NCI-H2029 treated with DMSO at 0.1 percent for 48 hours (cell line): ENCODE measurements at places on chromosomes 4 and X.

DNA sequence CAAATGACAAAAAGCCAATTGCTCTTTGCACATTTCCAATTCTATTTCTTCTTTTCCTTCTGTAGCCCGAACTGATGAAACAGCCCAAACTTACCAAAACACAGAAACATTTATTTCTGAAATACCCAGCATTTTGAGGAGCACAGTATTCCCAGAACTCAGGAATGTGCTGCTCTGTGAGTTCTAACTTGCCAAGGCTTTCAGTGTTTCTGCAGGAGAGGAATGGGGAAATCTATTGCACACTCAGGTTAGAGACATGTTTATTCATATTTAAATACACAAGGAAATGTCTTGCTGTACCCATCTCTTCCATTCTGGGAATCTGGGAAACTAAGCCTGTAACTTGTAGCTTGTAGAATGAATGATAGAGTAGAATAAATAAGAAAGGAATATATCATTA is 10.7 kb downstream of the TMPRSS11D start:
- no peak for DNase-seq

DNA sequence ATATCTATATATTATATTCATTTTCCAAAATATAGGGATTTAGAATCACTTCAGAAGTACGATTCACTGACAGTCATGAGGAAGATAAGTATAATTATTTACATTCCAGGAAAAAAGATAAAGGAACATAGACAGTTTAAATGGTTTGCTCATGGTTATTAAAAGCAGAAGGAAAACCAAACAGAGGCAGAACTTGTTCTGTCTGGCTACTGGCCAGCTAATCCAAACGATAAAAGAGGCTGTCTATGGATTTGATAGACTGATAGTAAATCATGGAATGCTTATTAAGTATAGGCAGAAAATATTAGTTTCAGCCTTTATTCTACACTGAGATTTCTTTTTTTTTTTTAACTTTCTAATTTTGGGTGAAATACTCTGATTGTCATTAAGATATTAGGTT is 50.2 kb downstream of the RPGR start:
- no peak for DNase-seq

- no peak for DNase-seq
Measured at GRCh38 chr4:118087366-118087765, 53.1 kb downstream of the NDST3 start.

DNA sequence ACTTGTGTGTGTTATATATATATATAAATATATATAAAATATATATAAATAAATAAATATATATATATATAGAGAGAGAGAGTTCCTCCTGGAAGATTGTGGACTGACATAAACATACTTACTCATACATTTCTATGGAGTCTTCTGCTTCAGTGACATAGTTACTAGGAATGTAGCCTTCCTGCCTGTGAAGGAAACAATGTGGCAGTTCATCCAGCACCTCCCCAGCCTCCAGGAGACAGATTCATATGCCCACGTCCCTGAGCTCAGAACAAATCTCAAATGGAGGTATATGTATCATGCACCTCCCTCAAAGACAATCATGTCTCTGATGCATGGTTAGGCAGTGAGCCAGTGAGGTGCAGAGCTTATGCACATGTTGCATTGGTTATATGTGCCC is 11.4 kb upstream of the TIMM8A start:
- DNase-seq, result no peak

DNA sequence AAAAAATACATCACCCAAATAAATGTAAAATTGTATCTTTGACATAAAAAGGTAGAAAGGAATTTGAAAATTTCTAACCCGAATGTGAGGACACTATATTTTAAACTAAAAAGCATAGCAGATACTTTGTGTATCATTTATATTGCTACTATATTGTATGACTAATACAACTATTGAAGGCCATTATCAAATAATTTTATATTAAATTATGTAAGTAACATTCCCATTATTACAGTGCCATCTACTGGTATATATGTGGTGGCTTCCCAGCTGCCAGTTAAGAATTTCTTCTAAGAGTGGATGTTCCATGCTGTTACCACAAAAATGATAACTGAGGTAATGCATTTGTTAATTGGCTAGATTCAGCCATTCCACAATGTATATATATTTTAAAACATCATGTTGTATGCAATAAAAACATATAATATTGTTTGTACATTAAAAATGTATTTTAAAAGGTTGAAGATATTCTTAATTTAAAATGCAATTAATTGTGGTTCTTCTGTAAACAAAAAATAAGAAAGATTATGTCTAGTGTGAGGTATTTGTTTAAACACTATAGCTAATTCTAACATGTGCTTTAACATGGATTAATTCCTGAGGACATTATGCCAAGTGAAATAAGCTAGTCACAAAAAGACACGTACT is 65.3 kb downstream of the EGF start:
- peak; percentile 22 for DNase-seq

DNA sequence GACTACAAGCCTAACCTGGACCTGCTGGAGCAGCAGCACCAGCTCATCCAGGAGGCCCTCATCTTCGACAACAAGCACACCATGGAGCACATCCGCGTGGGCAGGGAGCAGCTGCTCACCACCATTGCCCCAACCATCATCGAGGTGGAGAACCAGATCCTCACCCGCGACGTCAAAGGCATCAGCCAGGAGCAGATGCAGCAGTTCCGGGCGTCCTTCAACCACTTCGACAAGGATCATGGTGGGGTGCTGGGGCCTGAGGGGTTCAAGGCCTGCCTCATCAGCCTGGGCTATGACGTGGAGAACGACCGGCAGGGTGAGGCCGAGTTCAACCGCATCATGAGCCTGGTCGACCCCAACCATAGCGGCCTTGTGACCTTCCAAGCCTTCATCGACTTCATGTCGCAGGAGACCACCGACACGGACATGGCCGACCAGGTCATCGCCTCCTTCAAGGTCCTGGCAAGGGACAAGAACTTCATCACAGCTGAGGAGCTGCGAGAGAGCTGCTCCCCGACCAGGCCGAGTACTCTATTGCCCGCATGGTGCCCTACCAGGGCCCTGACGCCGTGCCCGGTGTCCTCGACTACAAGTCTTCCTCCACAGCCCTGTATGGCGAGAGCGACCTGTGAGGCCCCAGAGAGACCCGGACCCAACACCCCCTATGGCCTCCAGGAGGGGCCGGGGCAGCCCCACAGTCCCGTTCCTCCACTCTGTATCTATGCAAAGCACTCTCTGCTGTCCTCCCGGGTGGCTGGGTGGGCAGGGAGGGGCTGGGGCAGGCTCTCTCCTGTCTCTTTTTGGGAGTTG is 486.2 kb downstream of the TRAM1L1 start:
- DNase-seq, result no peak

GRCh38 chr4:97938141-97938540 is 205.1 kb downstream of the STPG2 start:
- no peak for DNase-seq

DNA sequence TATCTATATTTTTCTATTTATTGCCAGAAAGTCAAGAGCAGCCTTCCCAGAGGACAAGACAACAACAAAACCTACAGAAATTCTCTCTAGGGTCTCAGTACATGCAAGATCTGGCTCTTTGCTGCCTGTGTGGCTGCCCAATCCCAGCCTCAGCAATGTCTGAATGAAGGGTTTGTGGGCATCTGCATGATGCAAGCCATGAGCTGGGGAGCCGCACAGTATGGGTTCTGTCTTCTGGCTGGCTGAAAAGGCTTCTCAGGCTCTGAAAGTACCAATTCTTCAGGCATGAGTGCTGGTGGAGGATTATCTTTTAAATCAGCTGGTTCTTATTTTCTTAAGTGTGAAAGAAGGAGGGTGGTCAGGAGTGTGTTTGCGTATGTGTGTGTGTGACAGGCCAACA is 104.6 kb downstream of the PDGFRA start:
- DNase-seq, result no peak

DNA sequence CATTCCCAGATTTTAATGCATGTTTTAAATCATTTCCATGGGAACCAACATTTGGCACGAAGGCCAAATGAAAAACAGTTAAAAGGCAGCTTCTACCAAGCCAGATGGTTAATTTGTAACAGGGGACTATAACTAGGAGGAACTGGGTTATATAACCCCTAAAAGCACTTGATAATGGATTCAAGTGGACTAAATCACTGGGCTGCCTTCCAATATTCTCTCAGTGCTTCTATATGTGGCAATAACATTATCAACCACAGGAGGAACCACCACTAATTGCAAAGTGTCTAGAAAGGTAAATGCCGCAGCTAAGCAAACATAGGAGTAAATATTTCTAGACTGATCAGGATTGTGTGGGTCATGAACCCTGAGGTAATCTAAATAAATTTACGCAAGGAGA is 391.5 kb downstream of the UBE2NL start:
- DNase-seq, result peak; percentile 25

DNA sequence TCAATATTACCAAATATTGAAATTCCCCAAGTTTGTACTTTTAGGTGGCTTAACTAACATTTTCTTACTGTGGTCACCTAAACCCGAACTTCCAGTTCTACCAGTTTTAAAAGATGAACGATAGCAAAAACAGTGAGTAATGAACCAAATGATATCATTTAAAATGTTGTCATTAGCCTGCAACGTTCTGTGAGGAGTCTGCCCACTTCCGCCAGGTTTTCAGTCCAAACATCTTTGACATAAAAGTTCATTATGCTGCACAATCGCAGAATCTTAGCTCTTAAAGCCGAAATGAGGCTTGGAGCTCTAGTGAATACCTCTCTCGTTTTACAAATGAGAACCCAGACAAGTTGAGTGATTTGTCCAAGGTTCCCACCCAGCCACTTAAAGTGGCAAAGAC is 762 bp downstream of the PIGA start:
- no peak for DNase-seq

DNA sequence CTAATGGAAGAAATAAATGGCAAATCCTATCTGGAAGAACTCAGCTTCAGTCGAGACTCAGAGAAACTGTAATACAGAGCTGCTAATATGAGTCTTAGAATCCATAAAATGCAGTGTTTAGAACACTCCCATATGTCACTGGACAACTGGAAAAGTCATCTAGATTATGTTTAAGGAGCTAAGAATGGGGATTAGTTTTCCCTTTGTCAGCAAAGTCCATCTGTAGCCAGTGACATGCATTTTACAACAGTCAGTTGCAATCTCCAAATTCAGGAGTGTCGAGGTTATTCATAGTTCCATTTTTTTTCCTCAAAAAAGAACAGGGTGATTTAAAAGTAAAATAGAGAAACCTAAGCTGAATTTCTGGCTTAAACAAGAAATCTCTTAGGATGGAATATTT is 516.6 kb upstream of the GALNT7 start:
- no peak for DNase-seq

DNA sequence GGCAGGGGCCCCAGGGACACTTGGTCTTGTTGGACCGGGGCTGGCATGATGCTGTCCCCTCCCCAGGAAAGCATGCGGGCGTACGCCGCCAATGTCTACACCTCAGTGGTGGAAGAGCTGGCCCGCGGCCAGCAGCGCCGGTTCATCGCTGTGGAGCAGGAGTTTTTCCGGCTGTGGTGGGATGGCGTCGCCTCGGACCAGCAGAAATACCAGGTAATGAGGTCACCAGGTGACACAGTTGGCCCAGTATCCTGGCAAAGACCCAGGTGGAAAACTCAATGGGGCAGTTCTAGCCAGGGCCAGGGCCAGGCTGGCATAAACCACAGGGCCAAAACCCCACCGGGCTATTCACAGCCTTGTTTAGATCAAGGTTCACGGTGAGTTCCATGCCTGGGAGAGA is 1.5 kb downstream of the MAN2B2 start:
- DNase-seq, result peak; percentile 47
